ENCODE measurements at places on chromosomes 5 and 9. TPM values are rescaled to one million over a fixed set of nuclear protein-coding genes. Genes with fewer than 3 reads are reported as not detected.

Gene F12
- total RNA-seq = 1.3 TPM

Gene PGGT1B
- total RNA-seq = 26.6 TPM

Gene SLC6A3
- not detected for total RNA-seq

Gene CDH6
- 0.19 TPM for total RNA-seq

Gene DENND1A
- 16.0 TPM for total RNA-seq

Gene CDKN2B-AS1
- total RNA-seq = 1.9 TPM

Gene TXNDC8
- not detected for total RNA-seq

Gene KIF24
- 2.3 TPM for total RNA-seq

Gene LHX6
- 14.1 TPM for total RNA-seq

Gene SIT1
- total RNA-seq = not detected

Gene SLC31A1
- 15.4 TPM for total RNA-seq

Gene SPATA31C1
- not detected for total RNA-seq

Gene LSM11
- 7.6 TPM for total RNA-seq

Gene C5orf52
- total RNA-seq = not detected

Gene APBA1
- 33.0 TPM for total RNA-seq

Gene SLC4A9
- total RNA-seq = under 0.01 TPM

Gene IDNK
- 5.0 TPM for total RNA-seq

Gene SH3PXD2B
- total RNA-seq = 22.9 TPM

Gene CYSRT1
- total RNA-seq = 0.16 TPM

Gene GPR151
- total RNA-seq = not detected

Gene SLC1A1
- total RNA-seq = 5.1 TPM

Gene KIAA1958
- 5.4 TPM for total RNA-seq

Gene PCDHGA6
- 1.5 TPM for total RNA-seq

Gene CCNI2
- 0.06 TPM for total RNA-seq

Gene C1QTNF2
- total RNA-seq = not detected

Gene TAF11L2
- not detected for total RNA-seq

Gene PRSS3
- 3.9 TPM for total RNA-seq

Gene WNT8A
- not detected for total RNA-seq

Gene TYRP1
- total RNA-seq = under 0.01 TPM

Gene PCDHB15
- total RNA-seq = 1.2 TPM

Gene AGGF1
- 15.5 TPM for total RNA-seq

Gene THBS4
- not detected for total RNA-seq

Gene GNA14
- 2.6 TPM for total RNA-seq

Gene CENPK
- total RNA-seq = 17.2 TPM

Gene SH2D3C
- total RNA-seq = 43.5 TPM

Gene ORM1
- not detected for total RNA-seq

Gene FANCG
- total RNA-seq = 20.6 TPM

Gene GRM6
- total RNA-seq = not detected

All from bladder microvascular endothelial cell (primary cell).